SIG-M5 (cell line): ENCODE measurements at places on chromosomes 5 and 9.

- DNase-seq: no peak
Observed at GRCh38 chr9:16265688-16266087, 604.8 kb downstream of the BNC2 start.

DNA sequence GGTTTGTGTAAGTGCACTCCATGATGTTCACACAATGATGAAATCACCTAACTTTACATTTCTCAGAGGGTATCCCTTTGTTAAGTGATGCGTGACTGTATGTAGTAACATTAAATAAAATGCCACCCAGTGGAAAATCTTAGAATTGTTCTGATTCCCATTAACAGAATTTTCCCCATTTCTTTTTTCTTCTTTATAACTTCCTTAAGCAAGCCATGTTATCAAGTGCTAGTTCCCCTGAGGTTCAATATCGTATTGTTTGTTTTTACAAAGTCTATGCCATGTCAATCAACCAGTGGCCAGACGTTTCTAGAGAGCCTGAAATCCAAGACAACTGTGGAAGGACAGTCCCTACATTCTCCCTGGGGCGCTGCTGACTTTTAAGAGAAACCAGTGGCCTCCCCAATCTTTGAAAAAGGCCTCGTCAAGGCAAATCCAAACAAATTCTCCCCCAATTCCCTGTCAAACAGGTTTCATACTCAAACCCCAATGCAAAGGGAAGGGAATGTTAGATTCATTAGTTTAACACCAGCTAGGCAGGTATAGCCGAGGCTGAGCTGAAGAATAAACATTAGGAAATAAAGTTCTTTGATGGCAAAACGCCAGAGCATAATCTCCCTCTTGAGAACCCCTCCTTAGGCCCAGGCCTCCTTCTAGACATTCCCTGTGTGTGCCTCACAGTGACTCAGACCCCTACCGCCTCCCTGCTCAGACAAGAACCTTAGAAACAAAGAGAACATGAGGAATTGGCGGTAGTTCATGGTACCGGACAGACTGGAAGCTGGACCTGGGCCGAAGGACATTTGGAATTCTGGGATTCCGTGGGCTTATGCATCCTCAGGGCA lies 198.7 kb downstream of the GNA14 start:
- DNase-seq: no peak

- DNase-seq: no peak
Observed at GRCh38 chr9:132143359-132143758, 18.5 kb upstream of the NTNG2 start.

DNA sequence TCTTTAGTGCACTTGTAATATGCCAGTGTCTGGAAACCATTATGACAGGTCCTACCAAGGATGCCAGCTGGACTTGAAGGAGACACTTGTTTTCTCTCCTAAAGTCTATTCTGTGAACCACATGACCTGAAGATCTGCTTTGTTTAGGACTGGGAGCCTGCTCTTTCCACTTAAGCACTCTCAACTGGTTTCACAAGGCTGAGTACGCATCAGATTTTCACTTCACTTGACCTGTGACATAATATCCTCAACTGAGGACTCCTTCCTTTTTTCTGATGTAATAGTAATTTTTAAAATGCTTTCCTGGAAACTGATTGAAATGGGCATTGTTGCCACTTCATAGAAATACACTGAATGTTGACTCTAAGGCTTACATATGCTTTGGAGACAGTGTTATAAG lies 52.2 kb downstream of the PDE8B start:
- DNase-seq: no peak

DNA sequence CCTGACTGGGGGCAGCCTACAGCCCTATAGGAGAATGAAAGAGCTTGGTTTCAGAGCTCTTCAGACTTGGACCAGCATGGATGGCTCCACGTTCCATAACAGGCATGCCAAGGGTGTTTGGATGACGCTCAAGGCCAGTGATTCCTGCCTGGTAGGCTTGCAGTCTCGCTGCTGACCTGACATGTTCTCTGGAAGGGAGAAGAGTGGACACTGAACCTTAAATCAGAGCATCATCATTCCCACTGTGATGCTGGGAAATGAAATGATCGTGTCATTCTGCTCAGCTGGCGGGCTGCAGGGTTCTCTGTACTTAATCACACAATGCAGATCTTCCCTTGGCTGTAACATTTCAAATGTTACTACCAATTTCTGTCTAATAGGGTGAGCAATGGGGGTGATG lies 57.0 kb downstream of the CFAP90 start:
- no peak for DNase-seq
